Karpas-422 (cell line): ENCODE measurements at places on chromosomes 5 and 9. TPM values are rescaled to one million over a fixed set of nuclear protein-coding genes. Genes with fewer than 3 reads are reported as not detected.

DNA sequence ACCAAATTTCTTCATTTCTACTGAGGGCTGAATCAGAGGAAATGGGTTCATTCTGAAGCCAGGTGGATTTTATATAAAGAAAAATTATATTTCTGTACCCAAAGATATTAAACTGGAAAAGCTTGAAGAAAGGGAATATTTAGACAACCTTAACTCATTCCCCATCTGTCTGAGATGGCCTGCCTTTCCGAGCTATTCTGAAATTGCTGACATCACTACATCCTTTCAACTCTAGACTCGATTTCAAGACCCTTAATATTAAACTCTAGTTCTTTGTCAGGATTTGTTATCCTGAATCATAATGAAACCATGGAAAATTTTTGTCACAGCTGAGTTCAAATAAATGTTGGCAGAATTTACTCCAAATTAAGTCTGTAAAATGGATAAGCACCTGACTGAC, 818.5 kb upstream of the SEMA6A start:
- no peaks in the 10 kb centered on the region for H3K4me1 ChIP-seq
- no peaks in the 10 kb centered on the region for H3K27me3 ChIP-seq
- H3K27ac ChIP-seq: no peak overlapping the region
- no peaks in the 10 kb centered on the region for H3K36me3 ChIP-seq
- H3K4me3 ChIP-seq: no peak overlapping the region
- DNase-seq: no peak

- H3K4me3 ChIP-seq: no peak overlapping the region
- DNase-seq: no peak
- no peaks in the 10 kb centered on the region for H3K27me3 ChIP-seq
- H3K4me1 ChIP-seq: peaks cover 5% of the 10 kb centered on the region; the same call in 1 of the 2 replicates
- no peaks in the 10 kb centered on the region for H3K36me3 ChIP-seq
Observed at GRCh38 chr5:59238126-59238902, 655.2 kb downstream of the PDE4D start.

- no peak overlapping the region for H3K4me3 ChIP-seq
- H3K27me3 ChIP-seq: no peaks in the 10 kb centered on the region
- DNase-seq: no peak
- H3K4me1 ChIP-seq: peaks cover 8% of the 10 kb centered on the region
Observed at GRCh38 chr9:130209422-130209821, 37.2 kb downstream of the NCS1 start.

The SPINK7 gene
- not detected in 2 replicates for total RNA-seq

DNA sequence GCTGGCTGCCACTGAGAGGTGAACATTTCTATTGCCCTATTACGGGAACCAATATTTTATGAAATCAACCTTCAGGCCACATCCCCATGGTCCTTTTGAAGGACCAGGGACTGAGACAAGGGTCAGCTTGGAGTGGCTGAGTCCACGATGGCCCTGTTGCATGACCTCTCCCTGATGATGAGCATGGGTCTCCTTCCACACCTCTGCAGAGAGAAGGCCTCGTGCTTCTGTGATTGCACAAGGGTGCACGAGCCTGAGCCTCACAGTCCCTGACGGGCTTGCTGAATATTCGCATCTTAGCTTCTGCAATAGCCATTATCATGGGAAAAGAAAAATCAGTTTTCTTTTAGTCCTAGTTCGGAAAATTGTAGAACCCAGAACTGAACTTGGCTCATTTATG, 255.0 kb upstream of the IRX2 start:
- no peak overlapping the region for H3K27ac ChIP-seq
- DNase-seq: no peak
- no peaks in the 10 kb centered on the region for H3K27me3 ChIP-seq
- H3K4me3 ChIP-seq: no peak overlapping the region
- no peaks in the 10 kb centered on the region for H3K36me3 ChIP-seq

GRCh38 chr5:32805971-32806638, 95.0 kb downstream of the NPR3 start:
- H3K27ac ChIP-seq: no peak overlapping the region
- no peaks in the 10 kb centered on the region for H3K27me3 ChIP-seq
- H3K4me3 ChIP-seq: no peak overlapping the region
- no peaks in the 10 kb centered on the region for H3K4me1 ChIP-seq

DNA sequence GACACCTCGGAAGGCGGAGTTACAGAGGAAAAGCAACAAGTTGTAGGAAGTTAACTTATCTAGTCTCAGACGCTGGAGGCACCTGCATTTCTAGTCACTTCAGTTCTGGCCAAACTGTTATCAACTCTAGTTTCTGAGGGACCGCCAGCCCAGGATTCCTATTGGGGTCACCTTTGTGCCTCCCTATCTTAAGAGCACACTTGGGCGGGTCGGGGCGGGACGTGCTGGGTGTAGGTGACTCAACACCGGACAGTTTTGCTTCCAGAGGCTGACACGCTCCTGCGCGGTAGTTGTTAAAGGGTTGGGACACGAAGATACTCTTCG, 679 bp upstream of the KDM4C start:
- H3K27me3 ChIP-seq: no peaks in the 10 kb centered on the region
- H3K27ac ChIP-seq: peak overlapping the region; percentile 86
- DNase-seq: no peak
- peaks cover 21% of the 10 kb centered on the region for H3K4me1 ChIP-seq

DNA sequence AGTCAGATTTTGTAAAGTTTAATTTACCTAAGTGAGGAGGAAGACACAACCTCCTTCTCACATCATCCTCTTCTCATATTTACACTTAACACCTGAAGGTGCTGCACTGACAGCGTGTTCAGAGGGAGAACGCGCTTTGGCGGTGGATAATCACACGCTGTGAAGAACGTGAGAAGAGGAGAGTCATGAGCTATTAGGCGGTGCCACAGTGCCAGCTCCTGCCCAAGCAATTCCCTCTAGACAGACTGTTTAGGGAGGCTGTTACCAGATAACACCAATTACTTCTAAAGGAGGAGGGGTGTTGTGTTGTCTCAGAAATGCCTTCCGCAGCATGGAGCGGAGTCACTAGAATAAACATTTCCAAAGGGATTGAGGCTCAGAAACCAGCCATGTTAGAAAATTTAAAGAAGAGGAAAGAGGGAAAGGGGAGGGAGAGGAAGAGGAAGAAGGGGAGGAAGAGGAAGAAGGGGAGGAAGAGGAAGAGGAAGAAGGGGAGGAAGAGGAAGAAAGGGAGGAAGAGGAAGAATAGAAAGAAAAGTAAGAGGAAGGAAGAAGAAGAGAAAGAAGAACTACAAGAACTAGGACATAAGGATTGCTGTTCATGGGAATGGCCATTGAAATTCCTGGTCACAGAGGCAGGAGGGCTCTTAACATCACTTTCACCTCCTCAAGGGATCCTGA, 37.3 kb upstream of the WWC1 start:
- no peak overlapping the region for H3K27ac ChIP-seq
- DNase-seq: no peak
- no peaks in the 10 kb centered on the region for H3K27me3 ChIP-seq
- no peaks in the 10 kb centered on the region for H3K36me3 ChIP-seq
- H3K4me3 ChIP-seq: no peak overlapping the region

DNA sequence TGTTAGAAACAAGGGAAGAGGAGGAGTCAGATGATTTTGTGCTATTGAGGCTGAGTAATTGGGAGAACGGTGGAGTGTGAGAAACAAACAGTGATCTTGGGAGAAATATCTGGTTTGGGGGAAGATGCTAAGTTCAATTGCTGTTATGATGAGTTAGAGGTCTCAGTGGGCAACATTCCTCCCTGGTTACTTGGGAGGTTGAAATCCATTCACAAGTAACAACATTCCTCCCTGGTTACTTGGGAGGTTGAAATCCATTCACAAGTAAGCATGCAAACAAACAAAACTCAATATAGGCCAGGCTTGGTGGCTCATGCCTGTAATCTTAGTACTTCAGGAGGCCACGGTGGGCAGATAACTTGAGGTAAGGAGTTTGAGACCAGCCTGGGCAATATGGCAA, 38.7 kb downstream of the AGXT2 start:
- H3K4me1 ChIP-seq: no peaks in the 10 kb centered on the region
- DNase-seq: no peak
- H3K4me3 ChIP-seq: no peak overlapping the region
- no peak overlapping the region for H3K27ac ChIP-seq
- H3K36me3 ChIP-seq: no peaks in the 10 kb centered on the region

The FGF10 gene
- total RNA-seq: not detected in 2 replicates

GRCh38 chr5:75907651-75908050, 175.5 kb upstream of the SV2C start:
- no peak for DNase-seq
- no peaks in the 10 kb centered on the region for H3K36me3 ChIP-seq
- no peak overlapping the region for H3K4me3 ChIP-seq
- no peaks in the 10 kb centered on the region for H3K27me3 ChIP-seq

DNA sequence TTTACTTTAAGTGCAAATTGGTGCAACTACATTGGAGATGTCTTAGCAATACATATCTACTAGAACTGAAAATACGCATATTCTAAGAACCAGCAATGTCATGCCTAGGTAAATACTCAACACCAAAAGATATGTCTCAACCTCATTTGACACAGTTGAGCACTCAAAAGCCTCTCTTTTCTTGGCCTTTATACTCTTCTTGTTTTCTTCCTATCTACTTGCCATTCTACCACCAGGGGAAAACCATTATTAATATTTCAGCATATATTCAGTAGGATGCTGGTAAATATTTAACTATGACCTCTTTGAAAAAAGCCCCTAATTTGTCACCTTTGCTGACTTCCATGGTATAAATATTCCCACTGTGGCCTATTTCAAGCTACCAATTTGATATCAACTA, 443.8 kb downstream of the LRRC70 start:
- H3K4me1 ChIP-seq: no peaks in the 10 kb centered on the region
- no peaks in the 10 kb centered on the region for H3K27me3 ChIP-seq
- no peaks in the 10 kb centered on the region for H3K36me3 ChIP-seq
- no peak overlapping the region for H3K27ac ChIP-seq
- DNase-seq: no peak
- H3K4me3 ChIP-seq: no peak overlapping the region

The TIMD4 gene
- total RNA-seq: not detected in 2 replicates

- H3K27me3 ChIP-seq: no peaks in the 10 kb centered on the region
- DNase-seq: no peak
- H3K4me3 ChIP-seq: no peak overlapping the region
- no peaks in the 10 kb centered on the region for H3K36me3 ChIP-seq
- no peak overlapping the region for H3K27ac ChIP-seq
Observed at GRCh38 chr5:56206126-56206910, 26.8 kb downstream of the ANKRD55 start.

The WNT8A gene
- not detected in 2 replicates for total RNA-seq

DNA sequence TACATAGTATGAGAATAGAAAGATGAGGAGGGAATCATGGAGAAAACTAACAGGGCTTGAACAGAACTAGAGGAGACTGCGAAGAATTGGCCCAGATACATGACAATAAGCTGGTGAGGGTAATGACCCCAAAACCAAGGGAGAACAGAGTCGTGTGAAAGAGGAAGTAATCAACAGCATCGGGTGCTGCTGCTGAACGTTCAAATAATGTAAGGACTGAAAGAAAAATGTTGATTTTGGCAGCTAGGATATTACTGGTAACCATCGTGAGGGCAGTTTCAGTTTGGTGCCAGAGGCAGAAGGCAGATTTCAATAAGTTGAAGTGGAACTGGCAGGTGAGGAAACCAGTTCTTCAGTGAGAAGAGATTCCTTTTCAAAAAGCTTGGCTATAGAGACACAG, 66.8 kb upstream of the SMC2 start:
- no peak overlapping the region for H3K27ac ChIP-seq
- H3K4me1 ChIP-seq: peaks cover 22% of the 10 kb centered on the region
- no peaks in the 10 kb centered on the region for H3K36me3 ChIP-seq
- no peak overlapping the region for H3K4me3 ChIP-seq

The SH3GL2 gene
- total RNA-seq: not detected in 2 replicates

GRCh38 chr9:136327304-136327974, at the start of gene GPSM1:
Gene GPSM1, plus strand, starts transcription at chr9:136327539. Its CDS starts 157 bp downstream, at chr9:136327696.
- H3K27ac ChIP-seq: no peak within 1 kb of the TSS
- H3K27me3 ChIP-seq: no peaks in the 10 kb centered on the region
- peak within 1 kb of the TSS; percentile 65 for H3K4me3 ChIP-seq
- H3K4me1 ChIP-seq: peaks cover 62% of the 10 kb centered on the region

The GMCL2 gene
- not detected in 2 replicates for total RNA-seq

DNA sequence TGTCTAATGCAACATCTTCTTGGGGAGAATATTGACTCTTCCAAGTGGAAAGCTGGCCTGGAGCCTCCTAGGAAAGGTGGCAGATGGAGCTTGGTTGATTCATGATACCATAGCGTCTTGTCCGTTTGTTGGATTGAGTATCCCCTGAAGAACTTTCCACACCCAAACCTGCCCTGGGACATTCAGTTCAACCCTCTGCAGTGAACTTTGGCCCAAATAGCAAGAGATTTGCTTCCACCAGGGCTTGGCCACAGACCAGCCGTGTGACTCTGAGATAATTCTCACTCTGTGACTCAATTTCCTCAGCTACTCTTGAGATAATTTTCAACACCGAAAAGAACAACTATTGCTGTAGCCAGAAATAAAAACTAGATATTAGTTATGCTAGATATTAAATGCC, 108.0 kb upstream of the RAD23B start:
- H3K36me3 ChIP-seq: no peaks in the 10 kb centered on the region
- no peaks in the 10 kb centered on the region for H3K27me3 ChIP-seq
- H3K27ac ChIP-seq: no peak overlapping the region
- no peaks in the 10 kb centered on the region for H3K4me1 ChIP-seq

The CYLC2 gene
- not detected in 2 replicates for total RNA-seq

GRCh38 chr5:27466959-27467358, 428.6 kb upstream of the CDH9 start:
- no peaks in the 10 kb centered on the region for H3K36me3 ChIP-seq
- H3K4me1 ChIP-seq: no peaks in the 10 kb centered on the region
- H3K27ac ChIP-seq: no peak overlapping the region
- DNase-seq: no peak
- H3K4me3 ChIP-seq: no peak overlapping the region
- H3K27me3 ChIP-seq: no peaks in the 10 kb centered on the region

DNA sequence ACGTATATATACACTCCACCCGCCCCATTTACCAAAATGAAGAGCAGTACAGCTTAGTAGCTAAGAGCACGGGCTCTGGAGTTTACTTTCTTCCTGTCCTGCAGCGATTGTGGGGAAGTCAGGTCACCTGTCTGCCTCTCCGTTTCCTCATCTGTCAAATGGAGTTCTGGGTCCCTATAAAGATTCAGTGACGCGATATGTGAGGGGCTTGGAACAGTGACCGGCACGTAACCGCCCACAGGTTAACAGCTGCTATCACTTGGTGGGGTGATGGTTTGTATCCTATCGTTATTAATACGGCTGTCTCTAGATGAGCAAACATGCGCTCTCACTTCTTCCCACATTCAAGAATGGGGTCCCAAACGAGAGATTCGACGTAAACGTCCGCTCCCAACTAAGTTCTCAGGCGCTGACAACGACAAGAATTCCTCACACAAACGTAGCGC, 426 bp downstream of the FAM114A2 start:
- DNase-seq: peak; percentile 87
- H3K27ac ChIP-seq: peak overlapping the region; percentile 82
- no peaks in the 10 kb centered on the region for H3K27me3 ChIP-seq
- no peaks in the 10 kb centered on the region for H3K36me3 ChIP-seq

DNA sequence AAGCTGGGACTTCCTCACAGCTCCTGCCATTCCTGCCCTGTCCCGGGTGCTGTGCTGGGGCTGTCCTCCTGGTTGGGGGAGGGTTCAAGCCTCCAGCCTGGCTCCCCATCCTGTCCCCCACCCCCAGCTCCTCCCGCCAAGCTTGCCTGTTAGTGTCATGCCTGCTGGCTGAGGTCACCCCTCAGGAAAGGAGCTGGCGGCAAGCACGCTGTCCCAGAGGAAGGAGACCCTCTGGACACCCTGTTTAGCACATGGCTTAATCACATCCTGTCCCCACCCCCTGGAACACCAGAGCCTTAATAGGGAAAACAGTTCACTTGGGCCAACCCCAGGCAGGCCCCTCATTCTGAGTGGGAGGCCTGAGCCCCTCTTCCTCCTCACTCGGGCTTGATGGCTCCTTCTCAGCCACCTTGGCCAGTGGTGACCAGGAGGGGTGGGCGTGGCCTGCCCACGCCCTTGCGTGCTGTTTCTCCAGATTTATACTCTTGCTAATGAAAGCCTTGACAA, 9.2 kb upstream of the PHYHD1 start:
- DNase-seq: no peak
- H3K27me3 ChIP-seq: no peaks in the 10 kb centered on the region
- no peak overlapping the region for H3K27ac ChIP-seq
- no peak overlapping the region for H3K4me3 ChIP-seq
